ENCODE measurements at places on chromosomes 13 and 19.

DNA sequence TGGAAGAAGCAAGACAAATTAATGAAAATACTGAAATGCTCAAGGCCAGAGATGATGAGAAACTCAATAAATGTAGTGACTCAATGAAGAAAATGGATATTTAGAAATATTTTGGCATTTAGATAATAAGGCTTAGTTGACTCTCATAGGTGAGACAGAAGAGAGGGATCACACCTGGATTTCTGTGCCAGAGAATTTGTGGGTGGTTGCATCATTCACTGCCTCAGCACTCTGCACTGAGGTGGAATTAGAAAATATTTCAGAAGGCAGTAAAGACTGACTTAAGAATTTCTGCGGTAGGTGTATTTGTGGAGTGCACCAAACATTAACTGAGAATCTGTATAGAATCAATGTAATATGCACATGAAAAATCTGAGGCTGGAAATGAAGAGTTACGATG lies 848.3 kb upstream of the PCDH9 start:
- DNase-seq: no peak

DNA sequence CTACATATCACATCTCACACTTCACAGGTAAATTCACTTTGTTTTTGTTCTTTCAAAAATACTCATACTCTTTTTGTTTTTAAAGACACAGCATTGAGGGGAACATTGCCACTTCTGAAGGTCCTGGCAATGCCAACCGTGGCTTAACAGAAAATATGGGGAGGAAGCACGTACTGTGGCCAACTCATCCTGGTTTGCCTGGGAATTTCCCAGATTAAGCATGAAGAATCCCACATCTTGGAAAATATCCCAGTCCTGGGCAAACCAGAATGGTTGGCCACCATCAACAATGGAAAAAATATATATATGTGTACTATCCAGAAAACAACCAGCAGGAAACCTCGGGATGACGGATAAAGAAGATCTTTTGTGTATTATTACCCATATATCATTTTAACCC lies 1032.2 kb upstream of the SLC10A2 start:
- no peak for DNase-seq

DNA sequence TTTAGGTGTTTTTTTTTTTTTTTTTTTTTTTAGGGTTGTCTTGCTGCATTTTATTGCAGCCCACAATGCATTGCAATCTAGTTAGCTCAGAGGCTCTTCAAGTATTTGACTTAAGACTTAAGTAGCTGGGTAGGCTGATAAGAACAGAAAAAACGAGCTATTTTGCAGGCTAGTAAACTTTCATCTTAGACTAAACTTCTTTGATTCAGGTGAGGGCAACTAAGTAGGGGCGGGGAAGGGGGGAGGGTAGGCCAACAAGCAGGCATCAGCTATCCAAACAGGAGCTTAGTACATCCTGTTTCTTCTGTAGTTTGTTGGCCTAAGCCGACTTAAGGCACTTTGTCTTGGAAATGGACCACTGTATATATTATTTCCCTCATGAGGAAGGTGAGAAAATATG lies 4.9 kb upstream of the TDRD3 start:
- no peak for DNase-seq

- no peak for DNase-seq
These were observed 13.0 kb upstream of the MYH14 start for GRCh38 chr19:50190439-50190891.

DNA sequence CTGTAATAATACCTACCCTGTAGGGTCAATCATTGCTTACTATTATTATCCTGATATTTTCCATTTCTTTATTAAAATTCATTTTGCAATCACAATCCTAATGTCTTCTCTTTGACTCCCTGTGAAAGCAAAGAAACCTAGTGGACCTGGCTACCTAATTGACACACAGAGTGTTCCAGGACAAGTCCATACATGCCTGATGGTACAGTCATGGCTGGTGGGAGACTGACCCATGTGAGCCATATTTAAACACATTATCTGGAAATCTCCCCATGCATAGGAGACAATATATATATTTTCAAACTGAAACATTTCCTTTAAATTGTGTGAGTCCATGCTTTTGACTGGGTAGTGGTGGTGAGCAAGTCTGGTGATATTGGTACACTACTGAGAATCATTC lies 230.6 kb upstream of the DACH1 start:
- no peak for DNase-seq

GRCh38 chr19:343941-344624 lies 513 bp downstream of the MIER2 start:
- DNase-seq: peak; percentile 20

DNA sequence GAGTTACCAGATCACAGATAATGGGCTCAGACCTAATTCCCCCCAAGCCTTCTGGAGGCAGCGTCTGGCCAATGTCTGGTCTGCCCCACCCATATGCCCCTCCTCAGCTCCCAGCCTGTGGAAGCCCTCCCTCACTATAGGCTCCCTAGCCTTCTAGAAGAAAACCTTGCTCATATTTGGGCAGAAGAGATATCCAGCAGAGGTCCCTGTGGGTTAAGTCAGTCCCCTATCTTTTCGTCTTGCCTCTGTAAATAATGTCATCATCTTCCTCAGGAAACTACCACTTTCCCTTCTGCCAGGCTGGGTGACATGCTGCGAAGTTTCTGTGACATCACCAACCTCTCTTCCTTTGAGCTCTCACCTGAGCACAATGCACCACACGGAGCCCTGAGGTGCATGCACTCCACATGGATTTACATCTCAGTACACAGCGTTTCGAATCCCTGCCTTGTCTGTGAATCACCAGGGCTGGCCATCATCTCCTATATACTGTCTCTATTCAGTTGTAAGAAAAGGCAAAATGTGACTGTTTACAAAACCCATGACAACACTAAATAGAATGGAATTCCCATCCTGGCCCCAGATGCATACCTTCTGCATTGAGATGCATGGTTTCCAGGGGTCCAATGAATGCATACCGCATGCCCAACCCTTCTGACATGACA lies 112.8 kb downstream of the CRYL1 start:
- DNase-seq: no peak

- no peak for DNase-seq
These were observed 23.3 kb downstream of the PRR12 start for GRCh38 chr19:49614096-49614833.

GRCh38 chr13:99895444-99896368 lies 75.9 kb downstream of the ZIC5 start:
- no peak for DNase-seq

DNA sequence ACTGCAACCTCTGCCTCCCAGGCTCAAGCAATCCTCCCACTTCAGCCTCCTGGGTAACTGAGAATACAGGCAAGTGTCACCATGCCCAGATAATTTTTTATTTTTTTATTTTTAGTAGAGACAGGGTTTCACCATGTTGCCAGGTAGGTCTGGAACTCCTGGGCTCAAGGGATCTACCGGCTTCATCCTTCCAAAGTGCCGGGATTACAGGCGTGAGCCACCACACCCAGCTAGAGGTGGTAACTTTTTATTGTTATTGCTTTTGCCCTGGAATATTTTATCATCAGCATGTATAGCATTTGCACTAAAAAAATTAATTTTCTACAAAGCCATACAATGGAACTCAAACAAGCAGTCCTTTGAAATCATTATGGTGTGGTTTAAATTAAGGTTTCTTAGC lies 14.0 kb downstream of the HAUS8 start:
- no peak for DNase-seq

- DNase-seq: no peak
These were observed 137.6 kb upstream of the PEG3 start for GRCh38 chr19:56978023-56978565.

DNA sequence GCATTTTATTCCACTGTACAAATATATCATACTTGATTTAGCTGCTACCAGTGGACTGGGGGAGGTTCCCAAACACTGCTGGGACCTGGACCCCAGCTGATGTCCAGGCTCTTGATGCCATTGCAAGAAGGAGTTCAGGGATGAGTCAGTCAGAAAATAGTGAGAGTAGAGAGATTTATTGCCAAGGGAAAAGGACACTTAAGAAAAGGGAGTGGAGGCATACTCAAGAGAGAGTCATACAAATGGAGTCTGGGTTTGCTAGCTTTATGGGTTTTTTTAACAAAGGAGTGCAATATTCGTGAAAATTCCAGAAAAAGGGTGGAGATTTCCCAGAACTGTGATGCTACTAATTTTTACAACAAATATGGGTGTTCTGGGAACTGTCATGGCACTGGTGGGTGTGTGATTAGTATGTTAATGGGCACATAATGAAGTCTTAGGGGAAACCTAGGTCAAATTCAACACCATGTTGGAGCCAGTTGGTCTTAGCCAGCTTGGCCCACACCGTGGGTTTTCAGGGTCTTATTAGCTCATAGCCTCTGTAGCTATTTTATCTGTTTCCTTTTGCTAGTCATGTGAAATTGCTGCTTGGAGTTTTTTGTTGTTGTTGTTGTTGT lies 36.2 kb downstream of the GPC6 start:
- no peak for DNase-seq

DNA sequence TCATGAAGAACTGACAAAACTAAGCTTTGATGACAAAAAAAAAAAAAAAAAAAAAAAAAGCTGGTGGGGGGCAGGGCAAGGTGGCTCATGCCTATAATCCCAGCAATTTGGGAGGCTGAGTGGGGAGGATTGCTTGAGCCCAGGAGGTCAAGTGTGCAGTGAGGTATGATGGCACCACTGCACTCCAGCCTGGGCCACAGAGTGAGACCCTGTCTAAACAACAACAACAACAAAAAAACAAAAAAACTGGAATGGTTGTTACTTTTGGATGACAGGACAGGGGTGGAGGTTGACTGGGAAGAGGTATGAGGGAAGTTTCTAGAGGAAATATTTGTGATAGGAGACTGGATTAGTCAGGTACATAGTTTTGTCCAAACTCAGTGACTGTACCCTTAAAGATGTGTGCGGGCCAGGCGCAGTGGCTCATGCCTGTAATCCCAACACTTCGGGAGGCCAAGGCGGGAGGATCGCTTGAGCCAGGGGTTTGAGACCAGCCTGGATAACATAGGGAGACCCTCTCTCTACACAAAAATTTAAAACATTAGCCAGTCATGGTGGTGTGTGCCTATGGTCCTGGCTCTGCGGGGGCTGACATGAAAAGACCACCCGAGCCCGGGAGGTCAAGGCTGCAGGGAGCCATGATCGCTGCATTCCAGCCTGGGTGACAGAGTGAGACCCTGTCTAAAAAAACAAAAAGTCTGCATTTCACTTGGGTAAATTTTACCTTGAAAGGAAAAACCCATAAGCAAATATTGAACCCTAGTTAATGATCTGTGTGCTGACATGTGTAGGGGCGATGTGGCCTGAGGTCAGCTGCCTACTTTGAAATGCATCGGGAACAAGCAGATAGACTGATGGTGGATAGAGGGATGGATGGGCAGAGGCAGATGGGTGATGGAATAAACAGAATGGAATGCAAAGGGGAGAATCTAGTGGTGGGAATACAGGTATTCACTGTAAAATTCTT lies 37.0 kb downstream of the CERS4 start:
- DNase-seq: no peak

DNA sequence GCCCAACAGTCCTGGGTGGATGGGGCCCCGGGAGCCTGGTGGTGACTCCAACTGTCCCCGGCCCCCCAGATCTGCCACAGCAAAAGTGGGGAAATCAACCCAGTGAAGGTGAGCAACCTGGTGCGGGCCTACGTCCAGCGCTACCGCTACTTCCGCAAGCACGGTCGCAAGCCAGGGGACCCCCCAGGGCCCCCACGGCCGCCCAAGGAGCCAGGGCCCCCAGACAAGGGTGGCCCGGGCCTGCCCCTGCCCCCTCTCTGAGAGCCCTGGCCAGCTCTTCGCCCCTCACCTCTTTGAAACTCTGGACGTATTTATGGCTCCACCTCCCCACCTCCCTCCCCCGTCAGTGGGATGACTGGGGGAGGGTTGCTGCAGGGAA lies 7.5 kb downstream of the IRF3 start:
- no peak for DNase-seq

GRCh38 chr13:101179021-101179420 lies 237.3 kb downstream of the NALCN start:
- DNase-seq: no peak

GRCh38 chr19:8515317-8515716 lies 1.4 kb upstream of the ZNF414 start:
- DNase-seq: peak; percentile 24

DNA sequence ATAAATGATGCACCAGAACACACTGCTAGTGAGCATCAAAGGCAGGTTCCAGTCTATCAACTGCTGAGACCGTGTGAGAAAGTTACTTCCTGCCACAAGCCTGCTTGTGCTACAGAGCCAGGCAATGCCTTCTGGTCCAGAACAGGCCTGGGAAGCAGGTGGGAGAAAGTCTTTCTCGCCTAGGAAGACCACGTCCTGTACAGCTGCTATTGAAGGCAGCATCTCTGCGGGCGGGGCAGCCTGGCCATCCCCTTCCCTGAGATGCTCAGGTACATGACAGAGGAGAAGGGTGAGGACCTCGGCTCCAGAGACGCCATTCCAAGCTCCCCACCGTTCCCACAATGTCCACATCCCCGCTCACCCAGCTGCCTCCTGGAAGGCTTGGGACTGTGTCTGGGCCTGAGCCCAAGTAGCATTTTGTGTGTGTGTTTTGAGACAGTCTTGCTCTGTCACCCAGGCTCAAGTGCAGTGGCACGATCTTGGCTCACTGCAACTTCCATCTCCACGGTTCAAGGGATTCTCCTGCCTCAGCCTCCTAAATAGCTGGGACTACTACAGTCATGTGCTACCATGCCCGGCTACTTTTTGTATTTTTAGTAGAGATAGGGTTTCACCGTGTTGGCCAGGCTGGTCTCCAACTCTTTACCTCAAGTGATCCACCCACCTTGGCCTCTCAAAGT lies 3.4 kb downstream of the RFX1 start:
- DNase-seq: no peak

DNA sequence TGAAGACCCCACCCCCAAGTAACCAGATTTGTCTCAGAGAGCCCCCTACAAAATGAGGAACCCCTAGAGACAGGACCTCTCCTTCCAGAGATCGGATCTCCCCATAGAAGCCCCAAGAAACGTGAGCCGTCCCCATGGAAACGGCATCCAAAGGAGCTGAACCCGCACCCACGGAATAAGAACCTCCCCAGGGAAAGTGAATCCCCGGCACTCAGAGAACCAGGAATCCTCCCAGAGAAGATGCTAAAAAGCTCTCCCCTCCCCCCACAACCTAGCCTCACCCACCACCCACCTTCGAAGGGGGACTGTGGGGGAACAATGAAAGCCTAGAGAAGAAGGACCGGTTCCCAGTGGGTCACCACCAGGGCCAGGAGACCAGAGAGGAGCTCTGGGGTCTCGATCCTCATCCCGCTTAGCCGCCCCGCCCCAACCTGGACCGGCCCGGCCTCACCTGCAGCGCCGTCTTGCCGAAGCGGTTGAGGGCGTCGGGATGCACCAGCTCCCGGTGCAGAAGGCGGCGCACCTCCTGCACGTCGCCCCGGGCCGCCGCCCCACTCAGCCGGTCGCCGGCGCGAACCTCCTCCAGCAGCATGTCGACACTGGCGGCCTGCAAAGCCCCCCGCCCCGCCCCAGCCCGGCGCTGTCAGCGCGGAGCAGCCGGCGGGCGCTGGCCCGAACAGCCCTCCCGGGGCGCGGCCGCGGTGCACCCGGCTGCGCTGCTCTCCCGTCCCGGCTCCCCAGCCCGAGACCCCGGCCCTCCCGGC lies 535 bp downstream of the CDKN2D start:
- DNase-seq: peak; percentile 54

Data from T follicular helper cell (primary cell).